ENCODE measurements at places on chromosomes 5 and 9. TPM values are rescaled to one million over a fixed set of nuclear protein-coding genes. Genes with fewer than 3 reads are reported as not detected.

The RNF208 gene
- 6.7 TPM for total RNA-seq

GRCh38 chr5:1315018-1315708, 20.3 kb upstream of the TERT start:
- no peak overlapping the region for H3K4me3 ChIP-seq
- peak; percentile 39 for DNase-seq
- H3K4me1 ChIP-seq, result peaks cover 19% of the 10 kb centered on the region
- H3K27ac ChIP-seq, result no peak overlapping the region
- H3K27me3 ChIP-seq, result no peaks in the 10 kb centered on the region

- H3K36me3 ChIP-seq, result no peaks in the 10 kb centered on the region
- no peak overlapping the region for H3K27ac ChIP-seq
- H3K27me3 ChIP-seq, result no peaks in the 10 kb centered on the region
- DNase-seq, result no peak
- H3K4me1 ChIP-seq, result peaks cover 9% of the 10 kb centered on the region
Measured at GRCh38 chr5:107468276-107468675, 202.5 kb downstream of the EFNA5 start.

GRCh38 chr5:104789366-104789765, 1226.8 kb upstream of the NUDT12 start:
- no peaks in the 10 kb centered on the region for H3K36me3 ChIP-seq
- no peaks in the 10 kb centered on the region for H3K27me3 ChIP-seq
- H3K27ac ChIP-seq, result no peak overlapping the region
- DNase-seq, result no peak

DNA sequence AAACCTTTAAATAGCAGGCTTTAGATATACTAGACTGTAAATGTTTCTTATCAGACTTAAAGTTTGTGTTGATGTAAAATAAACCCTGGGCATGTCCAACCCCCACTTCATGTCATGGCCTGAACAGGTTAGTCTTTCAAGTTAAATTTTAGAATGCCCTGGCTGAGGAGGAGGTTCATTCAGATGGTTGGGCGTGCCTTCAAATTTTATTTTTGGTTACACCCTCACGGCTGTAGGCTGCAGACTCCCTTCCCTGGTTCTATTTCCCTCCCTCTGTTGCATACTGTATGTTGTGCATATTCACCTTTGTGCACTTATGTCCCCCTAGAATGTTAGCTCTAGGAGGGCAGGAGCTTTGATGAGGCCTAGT, 5.3 kb upstream of the BICD2 start:
- no peak overlapping the region for H3K27ac ChIP-seq
- peaks cover 6% of the 10 kb centered on the region for H3K4me1 ChIP-seq
- no peak for DNase-seq
- H3K27me3 ChIP-seq, result no peaks in the 10 kb centered on the region
- no peaks in the 10 kb centered on the region for H3K36me3 ChIP-seq
- H3K4me3 ChIP-seq, result no peak overlapping the region

DNA sequence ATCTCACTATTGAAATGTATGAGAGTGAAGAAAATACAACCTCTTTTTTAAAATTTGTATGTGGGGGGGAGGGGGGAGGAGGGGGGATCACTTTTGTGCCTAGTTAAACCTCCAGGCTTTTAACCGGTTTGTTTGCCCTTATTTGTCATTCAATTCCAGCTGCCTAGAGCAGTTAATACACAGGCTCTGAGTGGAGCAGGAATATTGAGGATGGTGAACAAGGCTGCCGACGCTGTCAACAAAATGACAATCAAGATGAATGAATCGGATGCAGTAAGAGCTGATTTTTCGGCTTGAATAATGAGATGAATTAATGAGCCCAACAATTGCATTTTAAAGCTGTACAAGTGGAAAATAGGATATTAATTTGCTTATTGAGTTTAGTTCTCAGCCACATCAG, 28.7 kb upstream of the SNX24 start:
- no peaks in the 10 kb centered on the region for H3K4me1 ChIP-seq
- H3K4me3 ChIP-seq, result no peak overlapping the region
- H3K27me3 ChIP-seq, result no peaks in the 10 kb centered on the region
- H3K36me3 ChIP-seq, result peaks cover 50% of the 10 kb centered on the region

Data from upper lobe of right lung (tissue), 1 donor.